ENCODE measurements at places on chromosomes 2 and 18. TPM values are rescaled to one million over a fixed set of nuclear protein-coding genes. Genes with fewer than 3 reads are reported as not detected.

The DNAH6 gene
- not detected for total RNA-seq

The LOXHD1 gene
- not detected for total RNA-seq

The SLC23A3 gene
- 0.02 TPM for total RNA-seq

The CHST9 gene
- not detected for total RNA-seq

The NT5C1B gene
- not detected for total RNA-seq

Measured in M059J (cell line).